Stimulated activated CD8-positive, alpha-beta memory T cell treated with anti-CD3 and anti-CD28 coated beads, Interleukin-7, amount 100 ng/mL, for 24 hours (primary cell): ENCODE measurements at places on chromosomes 7 and 10.

DNA sequence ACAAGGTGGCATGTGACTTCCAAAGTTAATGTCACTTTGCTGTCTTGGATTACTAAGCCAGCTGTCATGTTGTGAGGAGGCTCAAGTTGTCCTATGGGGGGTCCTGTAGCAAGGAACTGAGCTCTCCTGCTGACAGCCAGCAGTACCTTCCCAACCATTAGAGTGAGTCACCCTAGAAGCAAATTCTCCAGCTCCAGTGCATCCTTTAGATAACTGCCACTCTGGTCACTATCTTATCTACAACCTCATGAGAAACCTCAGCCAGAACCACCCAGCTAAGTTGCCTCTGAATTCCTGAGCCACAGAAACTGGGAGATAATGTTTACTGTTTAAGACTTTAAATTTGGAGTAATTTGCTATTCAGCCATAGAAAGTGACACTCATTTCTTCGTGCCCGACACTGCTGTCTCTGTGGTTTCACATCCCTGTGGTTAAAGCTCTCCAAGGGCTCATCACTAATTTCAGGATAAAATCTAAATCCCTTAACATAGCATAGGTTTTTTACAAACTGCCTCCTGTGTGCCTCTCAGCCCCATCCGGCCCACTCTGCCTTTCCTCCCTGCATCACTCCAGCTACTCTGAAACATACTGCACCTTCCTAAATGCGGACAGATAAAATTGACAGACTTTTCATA lies 83.5 kb downstream of the PRR15 start:
- no peak for DNase-seq

GRCh38 chr10:123236126-123236525 lies 81.9 kb downstream of the BUB3 start:
- DNase-seq, result no peak

- no peak for DNase-seq
Observed at GRCh38 chr10:131729938-131730660, 170.7 kb upstream of the PPP2R2D start.

DNA sequence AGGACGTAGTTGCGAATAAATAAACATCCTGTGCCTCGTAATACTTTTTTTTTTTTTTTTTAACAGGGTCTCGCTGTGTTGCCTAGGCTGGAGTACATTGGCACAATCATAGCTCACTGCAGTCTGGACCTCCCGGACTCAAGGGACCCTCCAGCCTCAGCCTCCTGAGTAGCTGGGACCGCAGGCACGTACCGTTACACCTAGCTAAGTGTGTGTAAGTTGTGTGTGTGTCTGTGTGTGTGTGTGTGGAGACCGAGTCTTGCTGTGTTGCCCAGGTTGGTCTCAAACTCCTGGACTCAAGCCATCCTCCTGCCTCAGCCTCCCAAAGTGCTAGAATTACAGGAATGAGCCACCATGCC lies 573 bp upstream of the PON2 start:
- DNase-seq, result no peak

- no peak for DNase-seq
Observed at GRCh38 chr10:118669020-118669791, 73.8 kb upstream of the PRLHR start.

- no peak for DNase-seq
Observed at GRCh38 chr7:113636727-113637421, 281.9 kb downstream of the PPP1R3A start.

GRCh38 chr10:34092891-34093290 lies 722.2 kb downstream of the PARD3 start:
- no peak for DNase-seq

GRCh38 chr7:112497481-112497880 lies 16.7 kb downstream of the LSMEM1 start:
- DNase-seq, result no peak

DNA sequence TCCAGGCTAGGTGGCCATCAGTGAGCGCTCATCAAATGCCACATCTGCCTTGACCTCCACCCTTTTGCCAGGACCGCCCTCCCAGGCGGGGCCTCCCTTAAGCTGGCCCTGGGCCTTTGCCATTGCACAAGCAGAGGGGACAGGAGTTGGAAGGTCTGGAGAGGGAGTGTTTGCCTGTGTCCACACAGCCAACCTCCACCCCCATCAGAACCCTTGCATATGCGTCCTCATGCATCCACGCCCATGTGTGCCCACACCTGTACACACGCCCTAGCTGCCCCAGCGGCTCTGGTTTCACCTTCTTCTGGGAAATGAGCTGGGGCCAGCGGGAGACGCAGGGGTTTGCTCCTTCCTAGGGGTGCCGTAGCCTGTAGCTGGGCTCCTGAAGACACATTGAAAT lies 64.0 kb downstream of the NEURL1 start:
- no peak for DNase-seq

DNA sequence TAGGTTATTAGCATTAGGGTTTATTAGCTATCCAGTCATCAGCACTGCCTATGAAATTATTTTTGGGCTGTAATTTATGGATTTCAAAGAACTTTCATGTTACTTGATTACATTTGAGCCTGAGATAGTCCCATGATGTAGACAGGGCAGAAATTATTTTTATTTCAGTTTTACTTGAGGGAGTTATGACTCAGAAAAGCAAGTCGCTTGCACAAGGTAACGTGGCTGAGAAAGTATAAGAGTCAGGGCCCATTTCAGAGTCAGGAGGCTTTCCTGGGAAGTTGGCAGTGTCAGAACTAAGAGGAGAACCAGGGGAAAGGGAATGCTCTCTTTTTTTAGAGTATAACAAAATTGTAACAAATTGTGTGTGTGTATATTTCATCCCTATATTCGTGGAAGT lies 16.5 kb downstream of the GATA3 start:
- no peak for DNase-seq

- DNase-seq, result no peak
Observed at GRCh38 chr10:11573497-11573896, 38.0 kb downstream of the USP6NL start.

- DNase-seq, result no peak
Observed at GRCh38 chr7:127417346-127417745, 24.8 kb upstream of the ZNF800 start.

GRCh38 chr7:151592868-151593486 lies 73.3 kb upstream of the RHEB start:
- DNase-seq, result no peak

DNA sequence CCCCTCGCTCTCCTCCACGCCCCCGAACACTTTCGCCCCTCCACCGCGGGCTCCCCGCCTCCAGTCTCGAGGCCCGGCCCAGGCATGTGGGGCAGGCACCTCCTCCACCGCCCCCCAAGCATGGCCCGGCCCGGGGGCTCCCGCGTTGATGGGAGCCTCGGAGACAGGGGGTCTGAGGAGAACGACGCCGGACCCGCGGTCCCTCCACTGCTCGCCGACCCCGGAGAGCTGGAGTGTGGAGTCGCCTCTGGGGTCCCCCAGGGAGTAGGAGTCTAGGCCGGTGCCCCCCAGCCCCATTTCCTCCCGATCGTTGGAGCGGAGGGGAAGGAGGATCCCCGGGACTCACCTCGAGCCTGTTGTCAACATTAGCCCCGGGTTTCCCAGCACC lies 206 bp downstream of the UPF2 start:
- peak; percentile 14 for DNase-seq

DNA sequence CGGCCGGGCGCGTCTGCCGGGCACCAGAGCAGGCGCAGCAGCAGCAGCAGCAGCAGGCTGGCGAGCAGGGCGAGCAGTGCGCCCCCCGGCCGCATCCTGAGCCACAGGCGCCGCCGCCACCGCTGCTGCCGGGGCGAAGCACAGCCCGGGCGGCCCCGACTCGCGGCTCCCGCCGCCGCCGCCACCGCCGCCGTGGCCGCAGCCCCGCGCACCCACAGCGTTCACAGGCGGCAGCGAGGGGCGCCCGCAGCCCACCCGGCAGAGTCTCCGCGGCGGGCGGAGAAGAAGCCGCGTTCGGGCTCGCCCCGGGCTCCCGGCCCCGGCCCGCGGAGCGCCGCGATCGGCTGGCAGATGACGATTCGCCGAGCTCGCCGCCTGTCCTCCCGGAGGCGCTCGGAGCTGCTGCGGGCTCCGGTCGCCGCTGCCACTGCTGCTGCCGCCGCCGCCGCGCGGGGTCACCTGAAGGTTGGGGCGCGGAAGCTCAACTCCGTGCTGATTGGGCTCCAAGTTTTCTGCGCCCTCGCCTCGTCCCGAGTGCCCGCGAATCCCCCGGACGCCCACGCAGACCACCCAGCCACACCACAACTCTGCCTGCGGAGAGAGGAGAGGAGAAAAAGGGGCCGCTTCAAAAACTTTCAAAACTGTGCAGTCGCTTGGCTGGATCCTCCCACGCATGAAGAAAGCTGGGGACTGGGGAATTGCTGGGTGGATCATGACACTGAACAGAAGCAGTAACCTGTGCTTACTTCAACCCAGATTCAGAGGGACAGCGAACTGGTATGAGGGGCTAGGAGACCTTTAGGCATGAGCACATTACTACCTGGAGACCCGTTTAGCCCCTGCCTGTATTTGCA lies at the start of gene ST8SIA6:
ST8SIA6 (minus strand) TSS at position 435 of the 854 bp plus-strand sequence; CDS start at position 95, 340 bp downstream.
- DNase-seq, result no peak

GRCh38 chr7:18384491-18385143 lies 110.9 kb upstream of the HDAC9 start:
- DNase-seq, result no peak

GRCh38 chr10:4103603-4104002 lies 318.6 kb upstream of the KLF6 start:
- DNase-seq, result no peak

- DNase-seq, result no peak
Observed at GRCh38 chr10:88991161-88991898, 732 bp downstream of the FAS start.

- DNase-seq, result no peak
Observed at GRCh38 chr10:10870523-10871241, 147.0 kb upstream of the CELF2 start.

- DNase-seq, result no peak
Observed at GRCh38 chr10:61299156-61299555, 154.0 kb downstream of the TMEM26 start.

GRCh38 chr7:134948736-134949135 lies 37.6 kb upstream of the AGBL3 start:
- no peak for DNase-seq

DNA sequence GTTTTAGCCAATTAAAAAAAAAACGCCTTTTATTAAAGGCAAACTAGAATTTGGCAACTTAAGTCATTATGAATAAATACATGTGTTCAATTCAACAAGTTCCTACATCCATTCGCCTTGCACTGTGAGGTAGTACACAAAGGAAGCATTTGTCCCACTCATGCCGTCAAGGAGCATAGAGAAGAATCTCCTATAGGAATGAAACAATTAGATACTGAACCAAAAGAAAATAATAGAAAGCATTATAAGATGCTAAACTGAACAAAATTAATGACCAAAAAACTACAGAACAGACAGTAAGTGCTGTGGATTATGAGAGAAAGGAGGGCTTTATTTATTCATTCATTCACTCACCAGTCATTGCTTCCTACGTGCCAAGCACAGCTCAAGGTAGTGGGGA lies 42.2 kb downstream of the SNX13 start:
- no peak for DNase-seq

- no peak for DNase-seq
Observed at GRCh38 chr10:73932620-73933112, 21.7 kb downstream of the PLAU start.
